Activated T-cell treated with anti-CD3 and anti-CD28 coated beads for 24 hours (primary cell): ENCODE measurements at places on chromosomes 7 and 10.

DNA sequence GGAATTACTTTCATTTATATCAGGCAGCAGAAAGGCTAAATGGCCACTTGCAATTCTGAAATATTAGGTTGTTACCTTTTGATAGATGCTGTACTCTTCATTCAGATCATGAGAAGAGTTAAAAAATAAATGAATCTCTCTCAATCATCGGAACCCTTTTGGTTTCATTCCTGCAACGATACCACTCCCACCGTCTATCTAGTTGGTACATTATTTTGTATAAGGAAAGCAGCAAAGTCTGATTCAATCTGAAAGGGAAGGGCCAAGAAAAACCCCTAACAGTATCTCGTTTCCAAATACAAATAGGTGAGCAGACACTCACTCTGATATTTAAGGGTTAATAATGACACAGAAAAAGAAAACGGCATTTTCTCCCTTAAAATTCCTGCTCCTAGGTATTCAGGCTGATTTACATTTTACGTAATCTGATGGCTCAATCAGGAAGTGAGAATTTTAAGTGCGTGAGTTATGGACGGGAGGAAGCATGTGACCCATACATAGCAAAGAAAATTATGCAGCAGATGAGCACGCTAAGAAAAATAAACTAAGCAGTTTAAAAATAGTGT is 209.4 kb upstream of the KLF14 start:
- DNase-seq = no peak

DNA sequence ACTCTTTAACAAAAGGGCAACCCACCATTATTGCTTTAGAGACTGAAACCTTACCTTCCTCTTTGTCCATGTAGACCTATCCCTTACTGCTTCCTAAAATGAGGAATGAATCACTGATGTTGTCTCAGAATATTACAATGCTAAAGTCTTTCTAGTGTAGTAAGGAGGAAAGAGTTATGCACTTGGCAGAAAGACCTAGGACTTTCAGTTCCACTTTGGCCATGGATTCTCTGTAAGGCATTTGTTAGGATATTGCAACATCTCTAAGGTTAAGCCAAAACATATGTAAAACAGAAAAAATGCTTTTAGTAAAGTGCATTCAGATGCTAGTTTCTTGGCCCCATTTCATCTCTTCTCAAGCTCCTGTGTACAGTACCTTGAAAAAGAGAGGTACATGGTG is 230.9 kb downstream of the PARD3 start:
- DNase-seq = no peak

- no peak for DNase-seq
Measured at GRCh38 chr10:6019010-6019782, 41.9 kb upstream of the IL15RA start.

GRCh38 chr10:64040781-64041180 is 519.6 kb downstream of the REEP3 start:
- no peak for DNase-seq

DNA sequence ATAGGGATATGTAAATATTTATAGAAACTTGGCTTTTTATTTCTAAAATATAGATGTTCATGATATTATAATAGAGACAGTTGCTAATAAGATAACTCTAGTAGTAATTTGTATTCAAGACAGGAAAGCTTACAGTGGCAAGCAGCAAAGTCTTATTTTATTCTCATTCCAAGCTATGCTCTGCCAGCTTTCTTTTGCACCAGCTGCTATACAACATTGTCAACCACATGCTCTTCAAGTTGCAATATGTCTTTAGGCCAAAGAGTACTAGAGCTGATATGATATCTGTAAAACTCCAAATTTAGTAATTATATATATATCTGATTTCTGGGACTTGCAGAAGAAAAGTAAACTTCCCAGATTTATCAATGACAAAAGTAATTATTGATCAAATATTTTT is 350.1 kb downstream of the HGF start:
- DNase-seq = no peak

GRCh38 chr7:106952658-106953231 is 87.7 kb downstream of the PIK3CG start:
- no peak for DNase-seq

DNA sequence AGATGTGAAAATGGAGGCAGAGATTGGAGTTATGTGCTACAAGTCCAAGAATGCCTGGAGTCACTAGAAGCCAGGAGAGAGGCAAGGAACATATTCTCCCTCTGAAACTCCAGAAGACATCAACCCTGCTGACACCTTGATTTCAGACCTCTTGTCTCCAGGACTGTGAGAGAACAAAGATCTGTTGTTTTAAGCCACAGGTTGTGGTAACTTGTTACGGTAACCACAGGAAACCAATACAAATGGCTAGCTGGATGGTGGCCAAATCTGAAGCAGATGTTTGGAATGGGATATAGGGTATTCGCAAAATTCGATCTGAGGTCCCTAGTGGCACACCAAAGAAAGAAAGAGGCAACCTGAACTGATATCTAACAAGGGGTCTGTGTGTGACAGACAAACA is 129.0 kb downstream of the HERPUD2 start:
- DNase-seq = no peak

- no peak for DNase-seq
Measured at GRCh38 chr7:19106241-19107080, 11.0 kb downstream of the TWIST1 start.
